ENCODE measurements at places on chromosomes 7 and 10. TPM values are rescaled to one million over a fixed set of nuclear protein-coding genes. Genes with fewer than 3 reads are reported as not detected.

DNA sequence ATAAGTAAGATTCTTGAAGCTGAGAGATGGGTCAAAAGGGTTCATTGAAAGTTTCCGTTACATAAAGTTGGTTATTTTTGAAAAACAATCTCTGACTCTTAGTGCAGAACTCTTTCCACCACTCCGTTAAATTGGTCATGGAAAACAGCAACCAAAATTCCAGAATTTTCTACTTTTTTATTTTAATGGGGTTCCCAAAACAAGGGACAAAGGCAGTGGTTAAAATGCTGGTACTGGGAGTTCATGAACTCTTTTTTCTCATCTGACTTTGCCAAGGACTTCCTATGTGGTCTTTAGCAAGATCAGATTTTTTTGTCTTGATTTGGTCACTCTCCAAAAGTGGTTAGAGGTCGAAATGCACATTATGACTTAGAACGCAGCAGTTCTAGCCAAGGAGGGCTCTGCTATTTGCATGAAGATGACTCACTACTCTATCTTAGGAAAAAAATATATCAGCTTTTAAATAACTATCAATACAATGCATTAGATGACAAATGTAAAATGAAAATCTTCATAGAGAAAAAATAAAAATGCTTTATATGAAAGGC is 145.7 kb downstream of the REEP3 start:
- no peak for DNase-seq

DNA sequence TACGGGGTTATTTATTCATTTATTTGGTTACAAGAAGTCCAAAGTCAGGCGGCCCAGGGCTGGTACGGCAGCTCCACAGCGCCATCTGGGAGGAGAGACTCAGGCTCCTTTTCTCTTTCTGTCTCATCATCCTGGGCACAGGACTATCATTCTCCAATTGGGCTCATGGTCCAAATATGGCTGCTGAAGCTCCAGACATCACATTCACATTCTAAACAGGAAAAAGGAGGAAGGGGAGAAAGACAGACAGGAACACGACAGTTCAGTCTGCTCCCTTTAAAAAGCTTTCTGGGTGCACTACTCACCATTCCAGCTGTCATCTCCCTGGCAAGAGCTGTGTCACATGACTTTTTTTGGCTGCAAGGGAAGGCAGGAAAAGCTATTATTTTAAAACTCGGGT is 74.4 kb upstream of the PDZD8 start:
- peak; percentile 40 for DNase-seq

- no peak for DNase-seq
These were observed 67.5 kb upstream of the CCNY start for GRCh38 chr10:35268791-35269257.

DNA sequence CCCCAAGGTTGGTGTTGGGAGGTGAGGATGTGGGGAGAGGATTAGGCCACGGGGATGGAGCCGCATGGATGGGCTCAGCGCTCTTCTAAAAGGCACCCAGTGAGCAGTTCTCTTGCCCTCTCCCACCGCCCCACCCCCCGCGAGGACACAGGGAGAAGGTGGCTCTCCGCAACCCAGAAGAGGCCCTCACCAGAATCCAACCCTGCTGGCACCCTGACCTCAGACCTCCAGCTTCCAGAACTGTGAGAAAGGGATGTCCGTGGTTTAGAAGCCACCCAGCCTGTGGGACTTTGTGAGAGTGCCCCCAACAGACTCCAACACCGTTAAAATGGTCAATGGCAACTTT is 242.8 kb upstream of the PPP2R2D start:
- no peak for DNase-seq

GRCh38 chr7:101933688-101934121 is 116.3 kb downstream of the CUX1 start:
- DNase-seq, result no peak

The IL6 gene
- 1.6 TPM for polyA plus RNA-seq

The AKR1D1 gene
- not detected for polyA plus RNA-seq

Data from GM23338 (cell line).